ENCODE measurements at places on chromosomes 6 and 20.

DNA sequence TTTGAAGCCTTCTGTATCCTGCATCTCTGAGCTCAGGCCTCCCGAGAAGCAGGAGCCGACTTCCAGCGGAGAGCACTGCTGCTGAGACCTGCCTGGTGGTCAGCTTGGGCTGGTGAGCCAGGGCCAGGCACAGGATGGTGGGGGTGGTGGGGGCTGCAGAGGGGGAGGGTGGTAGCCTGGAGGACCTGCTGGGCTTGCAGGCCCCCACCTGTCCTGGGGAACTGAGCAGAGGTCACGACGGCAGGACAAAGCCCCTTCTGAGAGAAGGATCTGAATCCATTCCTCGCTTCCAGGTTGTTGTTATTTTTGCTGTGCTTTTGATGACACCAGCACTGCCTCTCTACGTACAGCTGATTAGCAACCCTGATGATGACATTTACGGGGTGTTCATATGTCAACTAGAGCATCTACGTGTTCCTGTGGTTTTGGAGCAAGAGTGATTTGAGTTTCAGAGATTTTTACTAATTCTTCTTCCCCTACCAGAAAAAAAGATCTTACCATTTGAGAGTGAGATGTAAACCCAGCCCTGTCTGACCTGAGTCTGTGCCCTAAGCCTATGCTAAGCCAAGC lies 35.7 kb upstream of the CD93 start:
- no peak for DNase-seq

GRCh38 chr6:158817728-158818580 lies 1.2 kb downstream of the EZR start:
- peak; percentile 81 for DNase-seq

- no peak for DNase-seq
Measured at GRCh38 chr6:90397929-90398674, 101.5 kb upstream of the BACH2 start.

- peak; percentile 75 for DNase-seq
Measured at GRCh38 chr6:117449549-117450439, 24.1 kb upstream of the ROS1 start.
